ENCODE measurements at places on chromosomes 16 and 17.

DNA sequence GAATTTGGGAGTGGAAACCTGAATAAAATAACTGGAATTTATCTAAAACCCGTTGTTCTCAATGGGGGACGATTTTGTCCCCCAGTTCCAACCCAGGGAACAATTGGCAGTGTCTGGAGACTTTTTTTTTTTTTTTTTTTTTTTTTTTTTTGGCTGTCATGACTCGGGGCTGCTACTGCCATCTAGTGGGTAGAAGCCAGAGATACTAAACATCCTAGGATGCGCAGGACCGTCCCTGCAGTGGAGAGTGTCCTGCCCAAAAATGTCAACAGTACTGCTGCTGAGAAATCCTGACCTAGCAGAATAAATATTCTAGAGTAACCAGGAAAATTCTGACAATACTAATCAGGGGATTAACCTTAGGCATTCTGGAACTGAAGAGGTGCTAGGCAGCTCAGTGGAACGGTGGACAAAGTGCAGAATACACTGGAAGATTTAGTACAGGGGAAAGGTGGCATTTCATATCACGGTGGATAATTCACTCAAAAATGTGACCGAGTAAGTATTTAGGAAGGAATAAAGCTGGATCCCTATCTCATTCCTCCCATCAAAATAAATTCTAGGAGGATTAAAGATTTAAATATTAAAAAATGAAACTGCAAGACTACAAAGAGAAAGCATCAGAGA, 107.6 kb downstream of the SPECC1 start:
- peak; percentile 53 for ATAC-seq

- ATAC-seq = no peak
These were observed 5.7 kb downstream of the CALB2 start for GRCh38 chr16:71364133-71364681.

DNA sequence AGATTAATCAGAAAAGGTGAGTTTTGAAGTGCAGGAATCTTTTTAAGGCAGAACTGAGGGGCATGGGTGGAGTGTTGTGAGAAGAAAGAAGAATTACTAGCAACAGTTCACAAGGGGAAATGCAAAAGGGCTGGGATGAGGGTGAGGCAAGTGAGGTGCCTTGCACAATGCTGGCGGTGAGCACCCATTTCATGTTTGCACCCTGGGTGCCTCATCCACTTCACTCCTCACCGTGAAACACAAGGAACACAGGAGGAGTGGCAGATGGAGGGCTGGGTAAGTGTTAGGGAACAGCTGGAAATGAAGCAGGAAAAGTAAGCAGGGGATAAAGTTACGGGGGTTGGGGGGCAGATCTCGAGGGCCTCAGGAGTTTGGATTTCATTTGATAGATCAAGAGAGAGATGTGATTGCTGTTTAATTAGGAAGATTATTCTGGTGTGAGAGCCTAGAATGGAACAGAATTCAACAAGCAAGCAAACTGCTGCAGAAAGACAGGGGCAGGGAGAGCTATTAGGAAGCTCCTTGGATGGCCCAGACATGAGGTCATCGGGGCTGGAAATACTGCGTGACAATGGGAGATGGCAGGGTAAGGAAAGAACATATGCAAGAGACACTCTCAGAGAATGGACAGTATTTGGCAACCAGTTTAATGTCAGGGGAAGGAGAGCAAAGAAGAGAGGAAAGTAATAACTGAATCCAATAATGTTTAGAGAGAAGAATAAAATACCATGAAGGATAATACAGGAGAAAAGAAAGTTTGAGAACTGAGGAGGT, 8.3 kb upstream of the HEATR6 start:
- no peak for ATAC-seq

DNA sequence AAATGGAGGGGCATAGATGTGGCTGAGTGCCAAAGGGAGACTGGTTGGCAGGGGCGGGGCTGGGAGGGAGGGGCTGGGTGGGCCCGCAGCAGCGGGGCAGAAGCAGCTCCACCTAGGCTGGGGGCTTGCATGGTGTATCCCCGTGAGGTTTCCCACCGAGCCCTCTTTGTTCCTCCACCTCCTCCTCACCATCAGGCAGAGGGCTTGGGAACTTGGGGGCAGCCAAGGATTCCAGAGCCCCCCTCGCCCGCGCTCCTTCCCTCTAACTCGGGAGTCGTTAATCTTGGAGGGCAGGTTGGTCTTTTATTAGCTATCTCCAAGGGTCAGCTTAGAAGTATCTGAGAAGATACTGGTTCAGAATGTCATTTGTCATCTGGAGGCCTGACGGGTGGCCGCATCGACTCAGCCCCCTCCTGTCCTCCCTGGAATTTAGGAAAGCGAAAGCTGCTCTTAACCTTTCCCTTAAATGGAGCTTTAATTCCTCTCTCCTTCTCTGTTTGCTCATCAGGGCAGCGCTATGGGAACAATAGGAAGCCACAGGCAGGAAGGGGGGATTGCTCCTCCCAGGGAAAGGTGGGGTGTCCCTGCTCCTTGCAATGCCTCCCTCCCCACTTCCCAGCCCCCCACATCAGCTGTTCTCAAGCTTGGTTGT, 274.3 kb upstream of the XYLT1 start:
- ATAC-seq = no peak

DNA sequence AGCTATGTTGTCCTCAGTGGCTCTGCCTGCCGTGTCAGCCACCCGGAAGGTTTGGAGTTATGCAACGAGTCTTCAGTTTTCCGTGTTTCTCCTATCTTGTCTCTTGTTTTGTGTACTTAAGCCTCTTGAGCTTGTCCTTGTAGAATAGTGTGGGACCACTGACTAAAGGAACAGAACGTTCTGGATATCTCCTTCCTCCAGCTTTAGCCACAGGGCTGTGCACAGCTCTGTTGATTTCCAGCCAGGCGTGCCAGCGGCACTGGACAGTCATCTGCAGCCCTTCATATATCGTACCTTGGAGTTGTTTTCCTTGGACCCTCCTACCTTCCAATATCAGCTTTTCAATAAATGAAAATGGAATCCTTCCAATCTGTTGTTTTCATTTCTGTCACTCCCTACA, 39.8 kb downstream of the TMEM11 start:
- ATAC-seq = no peak

DNA sequence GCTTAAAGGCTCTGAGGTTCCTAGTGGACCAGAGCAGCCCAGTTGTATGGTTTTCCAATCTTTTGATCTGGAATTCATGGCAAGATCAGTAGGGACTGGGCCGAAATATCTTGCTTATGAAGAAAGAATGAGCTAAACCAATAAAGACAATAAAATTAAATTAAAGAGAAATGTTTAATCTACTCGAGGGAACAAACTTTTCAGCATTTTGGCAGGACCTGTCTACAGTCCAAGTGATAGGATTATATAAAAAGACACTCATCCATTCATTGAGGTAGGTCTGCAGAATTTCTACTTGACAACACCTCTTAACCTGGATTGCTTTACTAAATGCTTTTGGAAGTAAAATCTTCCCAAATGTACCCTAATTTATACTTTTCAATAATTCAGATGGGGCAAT, 113.6 kb downstream of the AXIN2 start:
- no peak for ATAC-seq

GRCh38 chr16:17835118-17835876, 364.5 kb upstream of the XYLT1 start:
- ATAC-seq = no peak

- ATAC-seq = no peak
These were observed 2.5 kb upstream of the STARD3 start for GRCh38 chr17:39634384-39634871.

GRCh38 chr17:68292689-68293040, 1.4 kb downstream of the ARSG start:
- no peak for ATAC-seq

DNA sequence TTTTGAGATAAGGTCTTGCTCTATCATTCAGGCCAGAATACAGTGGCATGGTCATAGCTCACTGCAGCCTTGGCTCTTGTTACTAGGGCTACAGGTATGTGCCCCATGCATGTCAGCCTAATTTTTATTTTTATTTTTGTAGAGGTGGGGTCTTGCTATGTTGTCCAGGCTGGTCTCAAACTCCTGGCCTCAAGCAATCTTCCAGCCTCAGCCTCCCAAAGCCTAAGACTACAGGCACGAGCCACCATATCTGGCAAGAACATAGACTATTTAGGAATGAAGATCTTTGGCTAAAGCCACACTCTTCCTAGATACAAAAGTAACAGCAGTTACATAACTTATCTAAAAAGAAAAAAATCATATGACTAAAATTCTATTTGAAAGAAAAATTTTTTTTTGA, 15.6 kb upstream of the DDX19A start:
- ATAC-seq = no peak

DNA sequence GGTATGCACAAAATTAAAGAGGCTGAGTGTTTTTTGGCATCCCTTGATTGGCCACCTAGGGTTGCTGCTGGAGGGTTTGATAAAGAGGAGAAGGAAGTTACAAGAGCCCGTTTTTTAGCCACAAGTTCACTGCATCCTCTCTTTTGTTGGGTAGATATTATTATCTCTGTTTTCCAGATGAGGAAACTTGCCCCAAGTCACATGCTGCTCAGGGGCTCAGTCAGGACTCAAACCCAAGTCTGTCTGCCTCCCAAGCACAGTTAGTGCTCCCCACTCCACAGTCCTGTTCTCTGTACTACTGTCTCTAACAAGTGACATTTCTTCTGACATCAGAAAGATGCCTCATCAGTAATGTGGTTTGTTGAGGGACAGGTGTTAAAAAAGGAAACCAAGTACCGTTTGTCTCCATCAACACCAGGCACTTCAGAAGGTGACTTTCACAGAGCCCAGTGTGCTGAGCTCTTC, 1.4 kb downstream of the NT5M start:
- peak; percentile 76 for ATAC-seq

Measured in activated CD4-positive, CD25-positive, alpha-beta regulatory T cell treated with anti-CD3 and anti-CD28 coated beads, Interleukin-2, amount 50 U/mL, for 24 hours (primary cell).